Posterior cingulate gyrus (tissue), 11 donors: ENCODE measurements at places on chromosomes 16 and 17.

DNA sequence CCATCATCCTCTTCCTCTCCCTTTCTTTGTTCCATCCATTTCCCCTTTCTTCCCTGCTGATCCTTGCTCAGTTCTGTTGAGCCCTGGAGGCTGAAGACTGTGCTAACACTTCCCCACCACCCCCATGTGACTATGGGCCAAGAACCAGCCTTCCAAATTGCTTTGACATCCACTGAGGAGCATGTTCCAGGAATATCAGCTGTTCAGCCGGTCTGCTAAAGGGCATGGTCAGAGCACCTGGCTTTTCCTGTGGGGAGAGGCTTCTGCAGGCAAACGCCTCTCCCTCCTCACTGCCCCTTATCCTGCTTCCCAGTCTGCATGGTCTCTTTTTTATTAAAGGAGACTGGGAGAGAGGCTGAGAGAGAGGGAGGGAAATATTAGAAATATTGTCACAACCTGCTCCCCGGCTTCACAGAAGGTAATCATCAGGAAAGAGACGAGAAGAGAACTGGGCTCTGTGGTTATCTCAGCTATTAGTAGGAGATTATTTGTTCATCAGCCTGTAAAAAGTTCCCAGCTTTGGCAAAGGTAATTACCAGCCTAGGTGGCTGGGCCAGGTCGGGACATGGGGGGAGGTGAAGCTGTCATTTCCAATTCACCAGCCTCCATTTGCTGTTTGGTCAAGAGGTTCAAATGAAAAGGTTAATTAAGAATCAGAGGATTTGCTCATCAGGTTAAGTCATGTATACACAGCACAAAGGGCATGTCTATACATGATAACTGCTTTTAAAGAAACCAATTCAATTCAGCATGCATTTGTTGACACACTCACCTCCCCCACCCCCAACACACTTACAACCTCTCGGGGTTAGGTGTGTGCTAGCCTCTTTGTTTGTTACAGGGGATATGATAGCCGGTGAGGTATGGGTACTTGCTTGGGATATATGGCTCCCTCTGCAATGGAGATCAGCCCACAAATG, 83.7 kb upstream of the CRHR1 start:
- no peak for DNase-seq

DNA sequence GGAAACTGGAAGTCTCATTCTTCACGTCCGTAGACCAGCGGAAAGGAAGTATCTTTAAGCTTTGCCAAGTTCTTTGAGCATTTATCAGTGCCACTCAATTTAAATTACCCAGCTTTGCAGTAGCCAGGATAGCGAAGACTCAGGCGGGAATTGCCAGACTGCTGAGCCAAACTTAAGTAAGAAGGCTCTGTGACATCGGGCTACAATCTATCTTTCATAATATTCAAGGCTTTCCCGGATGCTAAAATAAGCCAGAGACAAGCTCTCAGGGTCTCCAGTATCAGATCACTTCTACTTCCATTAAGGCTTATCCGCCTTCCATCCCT, 436 bp upstream of the BRIP1 start:
- DNase-seq = no peak

DNA sequence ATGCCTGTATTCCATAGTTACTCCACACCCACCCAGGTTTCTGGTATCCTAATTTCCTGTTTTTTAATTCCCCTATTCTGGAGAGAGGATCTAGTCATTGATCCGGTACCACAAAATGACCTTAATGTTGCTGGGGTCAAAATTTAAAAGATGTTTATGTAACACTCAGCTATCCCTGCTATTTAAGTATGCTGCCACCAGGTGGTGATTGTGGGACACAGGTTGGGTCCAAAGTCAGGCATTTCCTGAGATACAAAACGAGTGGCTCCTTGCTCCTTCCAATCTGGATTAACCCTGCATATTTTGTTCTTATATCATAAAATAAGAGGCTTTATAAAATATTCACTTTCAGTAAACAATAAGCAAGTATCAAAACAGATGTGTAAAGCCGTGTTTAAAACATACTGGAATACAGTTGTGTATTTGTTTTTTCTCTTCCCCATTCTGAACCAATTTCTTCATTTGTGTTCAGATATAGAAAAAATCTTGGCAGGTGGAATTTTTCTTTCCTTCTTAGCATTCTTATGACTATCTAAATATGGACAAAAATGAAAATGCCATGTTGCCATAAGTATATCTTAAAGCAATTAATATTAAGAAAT, 16.3 kb downstream of the HS3ST4 start:
- DNase-seq = no peak

DNA sequence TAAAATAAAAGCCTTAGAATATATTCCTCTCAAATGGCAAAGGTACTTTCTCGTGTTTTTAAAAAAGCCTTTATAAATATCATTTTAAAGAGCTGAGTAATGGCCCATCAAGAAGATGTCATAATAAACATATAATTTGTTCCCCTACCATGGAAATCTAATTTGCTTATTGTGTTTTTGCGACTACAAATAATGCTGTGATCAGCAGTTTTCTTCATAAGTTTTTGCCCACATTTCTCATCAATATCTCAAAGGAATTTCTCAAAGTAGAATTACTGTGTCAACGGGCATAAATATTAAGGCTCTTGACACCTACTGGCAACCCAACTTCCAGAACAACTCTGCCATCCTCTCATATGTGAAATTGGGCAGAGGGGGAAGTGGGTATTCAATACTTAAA, 17.5 kb downstream of the ZNF18 start:
- no peak for DNase-seq

- no peak for DNase-seq
Measured at GRCh38 chr17:27569257-27569722, 61.7 kb upstream of the LGALS9 start.

GRCh38 chr16:85982563-85982939, 83.6 kb downstream of the IRF8 start:
- DNase-seq = no peak
